ENCODE measurements at places on chromosomes 4 and X.

DNA sequence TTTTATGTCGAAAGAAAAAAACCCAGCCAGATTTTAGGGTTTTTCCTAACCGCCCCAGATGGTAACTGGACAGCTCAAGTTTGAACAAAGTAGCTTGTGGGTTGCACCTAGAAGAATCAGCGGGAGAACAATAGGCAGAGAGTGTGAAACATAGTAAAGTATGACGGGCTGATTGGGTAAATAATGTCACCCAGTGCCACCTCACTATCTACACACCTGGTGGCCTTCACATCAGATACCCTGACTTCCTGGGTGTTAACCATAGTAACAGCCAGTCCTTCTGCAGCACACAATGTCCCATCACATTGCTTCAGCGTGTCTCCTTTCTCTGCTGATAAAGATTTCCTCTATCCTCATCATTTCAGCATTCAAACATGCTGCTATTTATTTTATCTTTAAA, 159.1 kb upstream of the HS3ST1 start:
- ATAC-seq = no peak

- no peak for ATAC-seq
Observed at GRCh38 chr4:139134403-139134802, 42.6 kb downstream of the ELF2 start.

GRCh38 chr4:100895556-100896197, 377.9 kb upstream of the EMCN start:
- peak; percentile 45 for ATAC-seq

GRCh38 chrX:39874202-39874816, 223.4 kb downstream of the BCOR start:
- ATAC-seq = peak; percentile 95

- ATAC-seq = peak; percentile 60
Observed at GRCh38 chrX:40006106-40007017, 91.4 kb downstream of the BCOR start.
